ENCODE measurements at places on chromosomes 3 and 15. TPM values are rescaled to one million over a fixed set of nuclear protein-coding genes. Genes with fewer than 3 reads are reported as not detected.

- H3K27ac ChIP-seq: peak overlapping the region; percentile 95
- DNase-seq: no peak
- H3K27me3 ChIP-seq: no peaks in the 10 kb centered on the region
- H3K36me3 ChIP-seq: no peaks in the 10 kb centered on the region
- H3K4me1 ChIP-seq: no peaks in the 10 kb centered on the region
- H3K4me3 ChIP-seq: peak overlapping the region; percentile 73
Measured at GRCh38 chr15:37095770-37096557, 4.4 kb downstream of the MEIS2 start.

The ARPP21 gene
- total RNA-seq: not detected

The KLHL40 gene
- not detected for total RNA-seq

DNA sequence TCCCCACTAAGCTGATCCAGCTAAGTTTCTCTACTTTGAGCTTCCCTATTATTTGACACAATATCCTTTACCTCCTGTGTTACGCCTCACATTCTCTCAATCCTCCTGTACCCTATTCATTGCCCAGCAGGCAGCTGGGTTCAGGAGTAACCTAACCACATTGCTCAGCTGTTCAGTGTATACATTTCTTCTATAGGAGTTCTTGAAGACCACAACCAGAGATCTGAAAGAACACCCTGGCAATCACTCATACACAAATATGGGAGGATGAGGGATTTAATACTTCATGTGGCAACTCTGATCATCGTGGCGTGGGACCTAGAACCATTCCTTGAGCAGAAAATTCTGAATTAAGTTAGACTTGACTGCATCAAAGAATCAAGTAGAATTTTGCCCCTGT lies 346.8 kb upstream of the ARPP21 start:
- no peak for DNase-seq
- no peak overlapping the region for H3K4me3 ChIP-seq
- no peaks in the 10 kb centered on the region for H3K4me1 ChIP-seq

DNA sequence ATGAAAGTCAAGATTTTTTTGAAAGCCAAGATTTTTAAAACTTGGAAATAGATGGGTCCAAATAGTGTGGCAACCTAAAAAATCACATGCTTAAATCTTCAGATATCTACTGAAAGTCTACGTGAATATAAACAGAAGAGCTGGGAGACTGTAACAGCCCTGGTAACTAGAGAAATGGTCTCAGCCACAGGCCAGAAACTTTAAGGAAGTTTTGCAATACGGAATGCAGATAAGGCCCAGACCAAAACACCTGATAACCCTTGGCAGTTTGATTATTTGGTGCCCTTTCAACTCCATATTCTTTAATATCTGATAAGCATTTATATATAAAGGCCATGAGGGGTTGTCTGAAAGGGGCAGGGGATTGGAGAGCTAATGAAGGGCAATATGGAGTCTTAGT lies 537.3 kb upstream of the TGFBR2 start:
- no peak overlapping the region for H3K4me3 ChIP-seq
- H3K27me3 ChIP-seq: no peaks in the 10 kb centered on the region
- no peak overlapping the region for H3K27ac ChIP-seq
- H3K4me1 ChIP-seq: no peaks in the 10 kb centered on the region

GRCh38 chr3:86731501-86731901 lies 259.4 kb downstream of the VGLL3 start:
- no peaks in the 10 kb centered on the region for H3K4me1 ChIP-seq
- no peaks in the 10 kb centered on the region for H3K36me3 ChIP-seq
- H3K4me3 ChIP-seq: no peak overlapping the region
- no peaks in the 10 kb centered on the region for H3K27me3 ChIP-seq
- no peak overlapping the region for H3K27ac ChIP-seq
- DNase-seq: no peak

- H3K27me3 ChIP-seq: no peaks in the 10 kb centered on the region
- H3K36me3 ChIP-seq: no peaks in the 10 kb centered on the region
- peaks cover 8% of the 10 kb centered on the region for H3K4me1 ChIP-seq
- H3K27ac ChIP-seq: peak overlapping the region; percentile 35
- H3K4me3 ChIP-seq: no peak overlapping the region
Measured at GRCh38 chr3:58198362-58198761, 12.4 kb downstream of the DNASE1L3 start.

The PLA2G4E gene
- 8.7 TPM for total RNA-seq

DNA sequence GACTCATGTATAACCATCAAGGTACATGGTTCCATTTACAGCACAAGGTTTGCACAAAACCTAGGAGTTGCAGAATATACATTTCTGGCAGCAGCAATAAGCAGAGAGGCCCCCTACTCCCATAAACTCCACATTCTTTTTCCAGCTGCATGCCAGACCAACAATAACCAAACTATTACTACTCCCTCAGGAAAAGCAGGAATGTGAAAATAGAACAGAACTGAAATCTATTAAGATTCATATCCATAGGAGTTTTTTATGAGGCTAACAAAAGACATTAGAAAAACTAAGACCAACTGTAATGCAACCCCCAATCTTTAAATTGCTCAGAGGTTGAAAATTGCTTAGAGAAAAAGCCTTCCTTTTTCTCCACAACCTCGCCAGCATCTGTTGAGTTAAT lies 27.6 kb upstream of the TOP2B start:
- no peaks in the 10 kb centered on the region for H3K4me1 ChIP-seq
- no peak overlapping the region for H3K4me3 ChIP-seq
- H3K27me3 ChIP-seq: no peaks in the 10 kb centered on the region
- no peak for DNase-seq
- no peak overlapping the region for H3K27ac ChIP-seq

DNA sequence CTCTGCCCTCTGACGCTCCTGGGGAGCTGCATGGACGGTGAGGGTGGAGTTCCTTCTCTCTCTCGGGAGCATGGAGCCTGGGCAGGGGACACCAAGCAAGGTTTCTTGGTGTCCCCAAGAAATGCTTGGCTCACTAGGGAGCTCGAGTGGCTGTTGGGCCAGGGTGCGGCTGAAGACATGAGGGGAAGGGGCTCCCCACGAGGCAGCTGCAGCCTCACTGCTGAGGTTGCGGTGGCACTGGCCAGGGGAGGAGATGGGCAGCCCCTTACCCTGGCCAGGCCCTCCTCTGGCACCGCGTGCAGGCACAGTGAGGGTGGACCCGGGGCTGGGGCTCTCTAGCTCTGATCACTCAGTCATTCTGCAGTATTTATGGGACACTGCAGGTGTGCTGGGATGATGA lies 43.5 kb upstream of the SLC41A3 start:
- H3K27ac ChIP-seq: no peak overlapping the region
- H3K4me3 ChIP-seq: no peak overlapping the region
- H3K27me3 ChIP-seq: no peaks in the 10 kb centered on the region
- no peak for DNase-seq
- no peaks in the 10 kb centered on the region for H3K4me1 ChIP-seq

DNA sequence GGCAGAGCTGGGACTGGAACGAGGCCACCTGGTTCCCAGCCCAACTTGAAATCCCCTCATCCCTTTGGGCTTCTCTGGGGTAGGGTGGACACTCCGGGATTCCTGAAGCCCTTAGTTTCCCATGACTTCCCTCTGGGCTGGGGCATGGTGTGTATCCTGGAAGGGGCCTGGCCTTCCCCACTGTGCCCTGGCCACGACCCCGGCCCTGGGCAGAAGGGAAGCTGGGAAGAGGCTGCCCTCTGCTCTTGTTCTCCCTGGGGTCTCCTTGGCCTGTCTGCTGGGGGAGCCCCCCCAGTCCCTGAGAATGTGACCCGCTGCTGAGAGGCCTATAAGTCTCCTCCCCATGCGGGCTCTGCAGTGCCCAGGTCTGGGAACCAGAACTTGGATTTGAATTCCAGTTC lies 104.9 kb downstream of the LINGO1 start:
- no peaks in the 10 kb centered on the region for H3K27me3 ChIP-seq
- DNase-seq: no peak
- peaks cover 6% of the 10 kb centered on the region for H3K4me1 ChIP-seq
- H3K27ac ChIP-seq: no peak overlapping the region
- H3K4me3 ChIP-seq: no peak overlapping the region

The NME9 gene
- total RNA-seq: not detected

The ONECUT1 gene
- not detected for total RNA-seq

The SLC9A9 gene
- total RNA-seq: 18.8 TPM

The GABRR3 gene
- not detected for total RNA-seq

GRCh38 chr15:90638963-90639362 lies 78.2 kb upstream of the BLM start:
- no peaks in the 10 kb centered on the region for H3K27me3 ChIP-seq
- H3K36me3 ChIP-seq: peaks cover 76% of the 10 kb centered on the region
- no peak for DNase-seq
- no peak overlapping the region for H3K4me3 ChIP-seq
- H3K27ac ChIP-seq: no peak overlapping the region

DNA sequence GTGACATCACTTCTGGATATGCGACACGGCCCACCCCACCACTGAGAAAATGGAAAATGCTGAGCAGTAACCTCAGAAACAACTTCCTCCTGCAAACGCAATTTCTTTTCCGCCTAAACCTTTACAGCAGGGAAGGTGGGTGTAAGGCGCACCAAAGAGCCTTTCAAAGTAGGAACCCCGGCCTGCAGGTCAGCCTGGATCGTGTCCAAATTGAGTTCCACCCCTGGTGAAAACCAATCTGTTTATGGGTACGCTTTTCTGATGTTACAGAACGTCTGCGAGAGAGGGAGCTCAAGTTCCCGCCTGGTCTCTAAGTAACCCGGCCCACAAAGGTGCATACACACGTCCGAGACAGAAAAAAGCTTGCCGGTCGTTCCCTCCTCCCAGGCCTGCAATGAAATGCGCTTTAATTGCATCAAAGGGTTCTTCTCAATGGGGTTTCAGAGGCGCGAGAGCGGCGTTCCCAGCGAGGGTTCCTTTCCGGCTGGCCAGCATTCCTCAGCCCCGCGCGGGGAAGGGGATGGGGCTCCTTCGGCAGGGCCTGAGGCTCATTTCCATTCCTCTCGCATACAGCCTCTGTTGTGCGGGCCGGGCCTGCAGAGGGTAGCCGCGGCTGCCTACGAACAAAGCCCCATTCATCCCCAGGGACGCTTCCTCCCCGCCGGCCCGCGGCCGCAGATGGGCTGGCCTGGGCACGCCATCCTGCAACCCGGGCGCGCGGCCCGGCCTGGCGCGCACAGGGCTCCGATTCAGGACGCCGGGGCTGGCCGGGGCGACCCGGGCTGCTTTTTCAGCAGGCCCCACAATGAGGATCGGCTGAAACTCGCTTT lies 138.1 kb downstream of the TMCO5A start:
- H3K4me3 ChIP-seq: peak overlapping the region; percentile 61
- no peaks in the 10 kb centered on the region for H3K36me3 ChIP-seq
- peaks cover 32% of the 10 kb centered on the region for H3K4me1 ChIP-seq
- peak overlapping the region; percentile 85 for H3K27ac ChIP-seq

- no peaks in the 10 kb centered on the region for H3K27me3 ChIP-seq
- no peak for DNase-seq
- H3K36me3 ChIP-seq: no peaks in the 10 kb centered on the region
- no peaks in the 10 kb centered on the region for H3K4me1 ChIP-seq
- H3K4me3 ChIP-seq: no peak overlapping the region
Measured at GRCh38 chr3:12323237-12323636, 34.4 kb downstream of the PPARG start.

DNA sequence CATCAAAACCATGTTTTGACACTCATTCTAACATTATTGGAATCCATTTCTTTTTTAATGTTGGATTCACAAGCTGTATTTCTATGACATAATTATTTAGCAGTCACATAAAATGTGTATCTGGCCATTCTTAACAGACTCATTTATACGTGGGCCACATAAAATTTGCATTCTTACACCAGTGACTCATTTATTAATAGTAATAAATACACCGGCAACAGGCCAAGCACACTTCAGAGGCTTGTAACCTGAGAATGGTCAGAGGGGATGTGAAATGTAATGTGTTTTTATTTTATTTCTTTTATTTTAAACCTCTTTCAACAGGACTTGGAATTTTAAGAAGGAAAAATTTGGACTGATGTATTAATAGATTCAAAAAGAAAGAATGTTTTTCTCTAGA lies 384.9 kb upstream of the RARB start:
- H3K27me3 ChIP-seq: no peaks in the 10 kb centered on the region
- no peaks in the 10 kb centered on the region for H3K36me3 ChIP-seq
- H3K4me3 ChIP-seq: no peak overlapping the region
- no peak overlapping the region for H3K27ac ChIP-seq

The SCN11A gene
- total RNA-seq: under 0.01 TPM

GRCh38 chr3:159532577-159532976 lies 456.1 kb upstream of the IL12A start:
- H3K4me3 ChIP-seq: no peak overlapping the region
- H3K27ac ChIP-seq: no peak overlapping the region
- no peak for DNase-seq
- H3K4me1 ChIP-seq: no peaks in the 10 kb centered on the region

The ROBO2 gene
- 4.7 TPM for total RNA-seq

- H3K36me3 ChIP-seq: peaks cover 11% of the 10 kb centered on the region
- H3K4me1 ChIP-seq: peaks cover 72% of the 10 kb centered on the region
- H3K27me3 ChIP-seq: no peaks in the 10 kb centered on the region
- DNase-seq: no peak
Measured at GRCh38 chr15:90232941-90233386, 777 bp downstream of the CIB1 start.

DNA sequence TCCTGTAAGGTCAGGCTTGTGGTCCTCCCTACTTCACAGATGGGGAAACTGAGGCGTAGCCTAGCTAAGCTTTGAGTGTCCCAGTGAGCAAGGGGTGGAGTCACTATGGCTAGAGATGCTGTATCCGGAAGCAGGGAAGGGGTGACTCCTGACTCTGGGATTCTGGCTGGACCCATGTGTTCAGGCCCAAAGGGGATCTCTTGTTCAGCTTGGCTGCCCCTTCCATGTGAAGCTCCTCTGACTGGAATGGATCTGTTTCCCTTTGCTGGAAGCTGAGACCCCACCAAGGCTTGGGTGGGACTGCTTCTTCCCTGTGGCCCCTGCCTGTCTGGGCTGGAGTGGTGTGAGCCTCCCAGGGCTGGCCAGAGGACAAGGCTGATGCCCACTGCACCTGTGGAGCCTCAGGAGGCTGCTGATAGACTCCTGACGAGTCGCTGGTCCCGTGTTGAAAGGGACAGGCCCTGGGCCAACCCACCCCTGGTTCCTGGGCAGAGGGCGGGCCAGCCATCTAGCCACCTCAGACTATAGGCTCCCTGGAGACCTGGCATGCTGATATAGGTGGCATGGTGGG lies 1.0 kb downstream of the MAPKAPK3 start:
- H3K4me1 ChIP-seq: peaks cover 35% of the 10 kb centered on the region
- DNase-seq: no peak
- H3K27me3 ChIP-seq: no peaks in the 10 kb centered on the region
- no peaks in the 10 kb centered on the region for H3K36me3 ChIP-seq
- peak overlapping the region; percentile 83 for H3K4me3 ChIP-seq
- H3K27ac ChIP-seq: peak overlapping the region; percentile 94

DNA sequence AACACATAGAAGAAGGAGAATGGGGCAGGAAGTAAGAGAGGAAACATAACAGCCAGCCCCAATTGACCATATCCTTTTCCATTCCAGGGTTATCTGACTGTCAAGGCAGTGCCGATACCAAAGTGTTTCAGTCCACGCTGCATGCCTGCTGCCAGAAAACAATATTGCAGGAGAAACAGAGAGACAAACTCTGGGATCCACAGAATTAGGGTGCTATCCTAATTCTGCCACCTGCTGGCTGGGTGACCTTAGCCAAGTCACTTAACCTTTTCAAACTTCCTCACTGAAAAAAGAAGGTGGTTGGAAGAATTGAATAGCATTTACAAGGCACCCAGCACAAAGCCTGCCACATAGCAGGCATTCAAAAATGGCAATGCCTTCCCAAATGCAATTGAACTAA lies 32.0 kb downstream of the GLB1 start:
- H3K4me1 ChIP-seq: no peaks in the 10 kb centered on the region
- no peak overlapping the region for H3K4me3 ChIP-seq
- H3K27ac ChIP-seq: no peak overlapping the region
- H3K36me3 ChIP-seq: peaks cover 99% of the 10 kb centered on the region
